ENCODE measurements at places on chromosomes 12 and 14.

DNA sequence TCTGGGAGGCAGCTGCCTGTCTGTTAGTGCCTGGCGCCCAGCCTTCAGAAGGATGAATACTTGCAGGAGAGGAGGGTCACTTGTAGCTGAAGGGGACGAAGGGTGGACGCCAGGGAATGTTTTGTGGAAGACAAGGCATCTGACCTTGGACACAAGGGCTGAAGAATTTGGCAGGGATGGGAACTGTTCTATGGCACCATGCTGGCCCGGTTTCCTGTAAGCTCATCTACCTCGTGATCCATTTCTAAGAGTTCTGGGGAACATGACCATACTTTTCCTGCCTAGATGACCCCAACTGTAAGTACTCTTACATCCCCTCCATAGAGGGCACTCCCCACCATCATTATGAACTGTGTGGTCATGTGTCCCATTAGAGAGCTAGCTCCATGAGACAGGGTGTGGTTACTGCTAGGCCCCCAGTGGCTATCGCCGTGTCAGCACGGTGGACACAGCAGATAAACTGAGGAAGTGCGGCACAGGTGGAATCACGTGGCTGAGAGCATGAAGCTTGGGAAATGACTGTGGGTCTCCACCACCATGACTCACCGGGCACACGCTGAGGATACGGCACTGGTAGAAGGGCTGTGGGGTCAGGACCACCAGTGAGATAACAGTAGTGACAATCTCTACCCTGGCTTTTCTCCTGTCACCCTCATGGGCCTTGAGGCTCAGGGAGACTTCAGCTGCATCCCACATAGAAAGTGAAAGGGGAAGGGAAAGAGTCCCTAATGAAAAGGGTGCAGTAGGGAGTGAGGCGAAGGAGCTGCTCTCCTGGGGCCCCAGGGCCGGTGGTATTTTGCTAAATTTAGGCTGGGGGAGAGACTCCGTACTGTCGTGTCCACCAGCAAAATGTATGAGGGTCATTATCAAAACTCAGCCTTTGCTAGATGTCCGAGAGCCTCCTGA is 252.6 kb downstream of the FOXN3 start:
- DNase-seq = no peak

DNA sequence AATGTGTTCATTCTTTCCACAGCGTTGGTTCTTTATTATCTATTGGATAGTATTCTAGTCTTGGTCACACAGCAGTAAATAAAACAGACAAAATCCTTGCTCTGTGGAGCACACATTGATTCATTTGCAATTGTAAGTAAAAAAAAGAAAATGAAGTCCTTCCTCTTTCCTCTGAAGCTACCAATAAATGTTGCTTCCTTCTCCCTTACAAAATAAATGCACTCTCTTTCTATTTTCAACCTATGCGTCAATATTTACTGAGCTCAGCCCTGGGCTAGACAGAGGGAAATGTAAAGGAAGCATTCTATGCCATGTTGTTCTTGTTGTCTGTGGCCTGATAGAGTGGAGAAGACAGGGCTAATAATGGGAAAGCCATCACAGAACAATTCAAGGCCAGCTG is 2.9 kb downstream of the ABHD12B start:
- DNase-seq = no peak

- DNase-seq = peak; percentile 41
These were observed 74.2 kb downstream of the RBM19 start for GRCh38 chr12:113891739-113892520.

DNA sequence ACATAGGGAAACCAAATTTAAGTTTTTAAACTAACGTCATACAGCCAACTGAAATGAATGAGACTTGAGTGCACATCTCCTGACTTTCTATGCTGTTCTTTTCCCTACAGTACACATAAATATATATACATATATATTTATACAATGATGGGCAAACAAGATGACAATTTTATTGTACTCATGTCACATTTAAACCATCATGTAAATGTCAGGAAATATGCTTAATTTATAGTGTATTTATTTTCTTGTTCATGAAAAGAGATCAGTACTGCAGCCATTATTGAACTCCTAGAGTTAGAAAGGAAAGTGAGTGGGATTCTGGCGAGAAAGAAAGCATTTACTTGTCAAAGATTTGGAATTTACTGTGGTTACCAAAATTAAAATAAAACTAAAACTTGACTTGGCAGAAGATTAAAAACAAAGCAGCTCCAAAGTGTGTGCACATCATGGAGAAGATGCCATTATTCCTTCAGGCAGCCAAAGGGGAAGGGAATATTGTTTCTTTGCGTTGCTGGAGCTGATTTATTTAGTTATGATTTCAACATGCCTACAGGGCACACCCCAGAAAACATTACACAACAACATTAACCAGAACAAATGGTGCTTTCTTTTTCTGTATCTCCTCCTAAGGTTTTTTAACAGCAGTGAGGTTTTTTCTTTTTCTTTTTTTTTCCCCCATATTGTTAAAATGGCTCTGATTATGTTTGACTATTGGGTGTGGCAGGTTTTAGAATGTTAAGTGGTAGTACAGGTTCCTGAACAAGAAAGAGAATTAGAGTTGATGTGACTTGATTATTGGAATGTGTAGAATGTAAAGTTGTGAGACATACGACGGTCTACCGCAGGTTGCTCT is 144.6 kb downstream of the RAD51B start:
- no peak for DNase-seq

- DNase-seq = no peak
These were observed 41.2 kb downstream of the SLC6A12 start for GRCh38 chr12:172732-173161.

GRCh38 chr12:106889950-106890626 is 65.6 kb upstream of the TMEM263 start:
- no peak for DNase-seq

GRCh38 chr12:45339035-45339434 is 123.1 kb downstream of the ANO6 start:
- no peak for DNase-seq

GRCh38 chr12:7113389-7113871 is 4.4 kb upstream of the C1RL start:
- peak; percentile 42 for DNase-seq

DNA sequence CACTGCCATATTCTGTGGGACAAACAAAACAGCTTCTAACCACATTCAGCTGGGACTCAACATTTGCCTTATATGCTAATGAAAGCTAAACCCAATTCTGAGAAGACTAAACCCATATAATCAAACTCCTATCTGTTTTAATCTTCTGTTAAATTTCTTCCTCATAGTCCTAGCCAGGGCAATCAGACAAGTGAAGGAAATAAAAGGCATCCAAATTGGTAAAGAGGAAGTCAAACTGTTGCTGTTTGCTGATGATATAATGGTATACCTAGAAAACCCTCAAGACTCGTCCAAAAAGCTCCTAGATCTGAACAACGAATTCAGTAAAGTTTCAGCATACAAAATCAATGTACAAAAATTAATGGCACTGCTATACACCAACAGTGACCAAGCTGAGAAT is 157.1 kb downstream of the PHLDA1 start:
- no peak for DNase-seq

GRCh38 chr12:132710043-132710404 is 618 bp upstream of the PGAM5 start:
- DNase-seq = no peak

GRCh38 chr14:104280902-104281767 is 142.7 kb downstream of the KIF26A start:
- DNase-seq = no peak

GRCh38 chr14:29584992-29585391 is 342.7 kb downstream of the PRKD1 start:
- no peak for DNase-seq

- DNase-seq = no peak
These were observed 149.9 kb downstream of the SAMD4A start for GRCh38 chr14:54716862-54717261.

DNA sequence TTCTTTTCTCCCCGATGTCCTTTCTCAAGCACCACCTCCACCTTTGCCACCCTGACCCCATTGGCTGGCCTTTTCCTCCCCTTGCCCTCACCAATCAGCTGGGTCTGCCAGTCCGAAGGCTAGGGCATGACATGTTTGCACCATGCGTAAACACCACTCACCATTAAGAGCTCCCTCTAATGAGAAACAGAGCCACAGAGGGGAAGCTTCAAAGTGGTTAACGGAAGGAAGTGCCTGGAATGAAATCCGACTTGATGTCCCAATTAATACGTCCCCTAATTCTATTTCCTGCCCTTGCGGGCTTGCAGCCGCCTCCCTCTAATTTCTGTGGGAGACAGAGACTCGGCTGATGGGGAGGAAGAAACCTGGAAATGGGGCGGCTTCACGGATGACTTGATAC is 318.5 kb upstream of the TBX3 start:
- DNase-seq = no peak

GRCh38 chr14:81125536-81125935 is 95.2 kb downstream of the GTF2A1 start:
- DNase-seq = no peak

DNA sequence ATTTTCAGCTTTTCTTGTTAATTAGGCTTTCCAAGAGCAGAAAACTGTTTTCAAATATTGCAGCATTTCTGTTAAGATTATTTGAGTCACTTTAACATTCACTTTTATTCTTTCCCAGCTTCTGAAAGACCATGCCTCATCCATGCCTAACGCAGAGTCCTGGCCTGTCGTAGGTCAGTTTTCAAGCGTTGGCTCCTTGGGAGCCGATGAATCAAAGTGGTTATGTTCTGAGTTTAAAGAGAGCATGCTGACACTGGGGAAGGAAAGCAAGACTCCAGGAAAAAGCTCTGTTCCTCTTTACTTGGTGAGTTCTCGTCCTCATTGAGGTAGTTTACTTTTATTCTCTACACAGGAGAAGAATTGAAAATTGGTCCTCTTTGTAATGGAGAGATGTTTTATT is 33.1 kb downstream of the TDP1 start:
- DNase-seq = no peak

- no peak for DNase-seq
These were observed 15.7 kb downstream of the RTL1 start for GRCh38 chr14:100887728-100888335.

GRCh38 chr14:62847168-62847567 is 198.1 kb downstream of the KCNH5 start:
- DNase-seq = no peak

GRCh38 chr14:65704437-65704836 is 291.9 kb downstream of the FUT8 start:
- DNase-seq = no peak

DNA sequence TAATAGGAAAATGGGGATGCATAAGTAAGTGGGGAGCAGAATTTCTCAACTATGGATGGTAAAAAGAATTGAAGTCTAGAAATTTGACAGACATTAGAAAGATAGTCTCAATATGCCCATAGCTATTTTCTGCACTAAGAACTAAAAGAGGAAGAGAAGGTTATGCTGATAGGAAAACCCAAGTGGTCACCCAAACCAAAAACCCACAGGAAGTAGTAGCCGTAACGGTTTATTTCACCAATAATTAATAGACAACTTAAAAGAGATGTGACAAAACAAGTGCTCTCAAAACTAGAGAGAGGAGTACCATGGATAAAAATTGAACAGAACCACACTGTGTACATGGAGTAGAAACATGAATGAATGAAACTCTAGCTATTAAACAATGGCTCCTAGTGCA is 295.4 kb downstream of the FSCB start:
- no peak for DNase-seq

GRCh38 chr12:24307153-24307552 is 357.7 kb upstream of the SOX5 start:
- DNase-seq = no peak

- DNase-seq = no peak
These were observed 6.5 kb downstream of the DDX51 start for GRCh38 chr12:132137483-132138125.

DNA sequence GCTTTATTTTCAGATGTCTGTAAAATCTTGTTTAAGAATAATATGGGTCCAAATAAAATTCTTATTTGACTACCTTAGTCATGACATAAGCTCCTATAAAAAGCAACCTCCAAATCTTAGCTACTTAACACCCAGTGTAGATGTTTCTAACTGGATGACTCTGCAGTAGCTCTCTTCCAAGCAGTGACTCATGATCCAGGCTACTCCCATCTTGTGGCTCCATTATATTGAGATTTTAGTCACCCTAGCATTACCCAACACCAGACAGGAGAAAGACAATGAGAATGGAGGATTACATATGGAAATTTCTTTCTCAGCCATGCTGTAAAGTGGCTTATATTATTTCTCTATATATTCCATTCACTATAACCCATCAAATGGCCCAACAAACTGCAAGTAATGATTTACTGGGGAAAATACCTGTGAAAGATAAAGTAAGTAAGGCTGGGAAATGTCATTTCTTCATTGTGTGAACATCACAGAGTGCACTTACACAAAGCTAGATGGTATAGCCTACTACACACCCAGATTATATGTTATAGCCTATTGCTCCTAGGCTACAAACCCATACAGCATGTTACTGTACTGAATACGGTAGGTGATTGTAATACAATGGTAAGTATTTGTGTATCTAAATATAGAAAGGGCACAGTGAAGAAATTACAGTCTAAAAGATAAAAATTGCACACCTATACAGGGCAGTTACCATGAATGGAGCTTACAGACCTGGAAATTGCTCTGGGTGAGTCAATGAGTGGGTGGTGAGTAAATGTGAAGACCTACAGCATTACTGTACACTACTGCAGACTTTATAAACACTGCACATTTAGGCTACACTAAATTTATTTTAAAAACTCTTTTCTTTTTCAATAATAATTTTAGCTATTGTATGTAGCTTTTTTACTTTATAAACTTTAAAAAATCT is 163.2 kb downstream of the DYRK2 start:
- no peak for DNase-seq

GRCh38 chr14:26448181-26448855 is 149.5 kb downstream of the NOVA1 start:
- DNase-seq = no peak

- no peak for DNase-seq
These were observed 2.7 kb upstream of the SOAT2 start for GRCh38 chr12:53100466-53101151.

- DNase-seq = no peak
These were observed 190.5 kb downstream of the DACT1 start for GRCh38 chr14:58828298-58828697.

GRCh38 chr12:26853303-26854030 is 20.5 kb upstream of the ITPR2 start:
- peak; percentile 57 for DNase-seq

GRCh38 chr12:108839890-108840230 is 17.5 kb downstream of the SSH1 start:
- no peak for DNase-seq

GRCh38 chr14:86788224-86788623 is 1204.8 kb downstream of the GALC start:
- no peak for DNase-seq
